ENCODE measurements at places on chromosomes 6 and 20.

GRCh38 chr20:23369072-23369823 lies 7.3 kb downstream of the GZF1 start:
- no peak for DNase-seq

GRCh38 chr20:4871486-4871885 lies 129.8 kb downstream of the SLC23A2 start:
- no peak for DNase-seq

GRCh38 chr6:1229301-1229700 lies 82.6 kb upstream of the FOXQ1 start:
- no peak for DNase-seq

DNA sequence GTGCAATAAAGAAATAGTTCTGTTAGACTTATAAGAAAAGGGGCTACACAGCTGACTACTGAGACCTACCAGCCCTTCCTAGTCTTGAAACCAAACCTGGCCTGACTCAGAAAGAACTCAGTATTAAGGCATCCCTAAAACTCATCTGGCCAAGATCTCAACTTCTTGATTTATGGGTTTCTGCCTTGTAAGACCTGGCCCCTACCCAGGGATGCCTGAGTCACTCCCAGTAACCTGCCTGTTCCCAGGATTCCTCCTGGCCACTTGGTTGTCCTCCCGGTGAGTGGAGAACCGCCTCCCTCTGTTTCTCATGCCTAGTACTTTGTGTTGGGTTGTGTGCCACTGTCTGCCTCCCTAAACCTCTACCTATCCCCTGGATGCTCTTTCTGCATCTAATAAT lies 189.4 kb upstream of the PREP start:
- DNase-seq, result no peak

DNA sequence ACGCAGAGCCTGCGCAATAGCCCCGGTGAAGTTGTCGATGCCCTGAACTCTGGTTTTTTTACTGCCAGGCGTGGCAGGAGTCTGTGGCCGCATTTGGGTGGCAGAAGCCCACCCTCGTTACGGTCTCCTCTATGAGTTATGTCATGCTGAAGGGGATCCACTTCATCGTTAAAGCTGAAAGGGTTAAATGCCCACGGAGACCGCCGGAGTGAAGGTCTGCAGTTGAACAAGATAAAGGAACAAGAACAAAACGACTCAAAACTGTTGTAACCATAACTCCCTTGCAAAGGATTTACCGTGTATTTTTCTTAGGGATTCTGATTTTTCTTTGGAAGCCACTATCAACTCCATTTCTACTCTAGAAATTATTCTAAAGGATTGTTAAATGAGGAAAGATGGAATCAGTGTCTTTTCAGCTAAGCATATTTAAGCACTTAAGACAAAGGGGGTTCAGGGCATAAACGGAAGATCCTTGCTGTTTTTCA lies 501 bp upstream of the ELOVL5 start:
- no peak for DNase-seq

- no peak for DNase-seq
Observed at GRCh38 chr6:1705183-1705582, 95.5 kb downstream of the FOXC1 start.

Measured in NCI-H446 treated with DMSO at 0.1 percent for 48 hours (cell line).